ENCODE measurements at places on chromosomes 16 and 17. TPM values are rescaled to one million over a fixed set of nuclear protein-coding genes. Genes with fewer than 3 reads are reported as not detected.

TSPOAP1 gene
- 1.9 TPM for polyA plus RNA-seq

MAP2K6 gene
- polyA plus RNA-seq, result 6.5 TPM

CDH13 gene
- polyA plus RNA-seq, result 93.0 TPM

CLDN7 gene
- polyA plus RNA-seq, result 5.0 TPM

PPP1R27 gene
- 0.07 TPM for polyA plus RNA-seq

ST6GALNAC1 gene
- polyA plus RNA-seq, result not detected

TBC1D28 gene
- polyA plus RNA-seq, result not detected

C16orf74 gene
- 15.9 TPM for polyA plus RNA-seq

DHX8 gene
- polyA plus RNA-seq, result 35.1 TPM

PTX4 gene
- polyA plus RNA-seq, result not detected
